ENCODE measurements at places on chromosomes 13 and 19.
A peak's percentile ranks its signal among the peaks of the same experiment; 100 is the strongest.

DNA sequence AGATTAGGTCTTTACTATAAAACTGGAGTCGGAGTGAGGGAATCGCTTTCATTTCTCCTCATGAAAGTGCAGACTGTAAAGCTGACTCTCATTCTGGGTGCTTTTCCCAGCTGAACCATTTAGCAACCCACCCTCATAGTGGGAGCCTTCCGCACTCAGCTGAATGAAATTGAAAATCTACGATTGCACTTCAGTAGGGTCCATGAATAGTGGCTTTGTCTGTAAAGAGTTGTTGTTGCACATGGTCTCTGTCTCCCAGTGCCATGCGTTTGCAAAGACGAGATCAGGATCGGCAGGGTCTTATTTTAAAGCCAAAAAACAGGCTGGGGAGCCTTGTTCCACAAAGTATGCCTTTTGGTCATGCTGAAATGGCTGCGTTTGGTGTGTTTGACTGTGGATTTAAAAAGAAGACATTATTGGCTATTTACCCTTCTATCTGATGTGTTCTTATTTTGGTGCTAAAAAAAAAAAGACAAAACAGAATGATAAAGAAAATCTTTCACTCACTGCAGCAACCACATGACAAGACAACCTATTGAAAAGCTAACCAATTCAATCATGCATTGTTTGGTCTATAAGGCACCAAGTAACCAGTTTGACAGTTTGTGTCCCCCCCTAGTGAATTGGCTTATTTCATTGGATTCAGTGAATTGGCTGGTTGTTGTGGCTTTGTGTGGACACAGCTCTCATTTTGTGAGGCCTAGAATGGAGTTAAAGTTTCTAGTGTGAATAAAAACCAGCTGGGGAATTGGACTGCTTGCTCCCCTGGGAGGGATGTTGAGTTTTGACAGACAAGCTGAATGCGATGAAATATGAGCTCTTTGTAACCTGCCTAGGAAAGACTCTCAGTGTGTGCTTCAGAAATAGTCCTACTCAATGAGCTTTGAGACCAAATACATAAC lies 65.6 kb downstream of the ARHGAP35 start:
- DNase-seq, result no peak

- no peak for DNase-seq
Measured at GRCh38 chr19:3054265-3054971, 7.9 kb downstream of the TLE5 start.

- no peak for DNase-seq
Measured at GRCh38 chr13:30702006-30702405, 33.3 kb upstream of the ALOX5AP start.

DNA sequence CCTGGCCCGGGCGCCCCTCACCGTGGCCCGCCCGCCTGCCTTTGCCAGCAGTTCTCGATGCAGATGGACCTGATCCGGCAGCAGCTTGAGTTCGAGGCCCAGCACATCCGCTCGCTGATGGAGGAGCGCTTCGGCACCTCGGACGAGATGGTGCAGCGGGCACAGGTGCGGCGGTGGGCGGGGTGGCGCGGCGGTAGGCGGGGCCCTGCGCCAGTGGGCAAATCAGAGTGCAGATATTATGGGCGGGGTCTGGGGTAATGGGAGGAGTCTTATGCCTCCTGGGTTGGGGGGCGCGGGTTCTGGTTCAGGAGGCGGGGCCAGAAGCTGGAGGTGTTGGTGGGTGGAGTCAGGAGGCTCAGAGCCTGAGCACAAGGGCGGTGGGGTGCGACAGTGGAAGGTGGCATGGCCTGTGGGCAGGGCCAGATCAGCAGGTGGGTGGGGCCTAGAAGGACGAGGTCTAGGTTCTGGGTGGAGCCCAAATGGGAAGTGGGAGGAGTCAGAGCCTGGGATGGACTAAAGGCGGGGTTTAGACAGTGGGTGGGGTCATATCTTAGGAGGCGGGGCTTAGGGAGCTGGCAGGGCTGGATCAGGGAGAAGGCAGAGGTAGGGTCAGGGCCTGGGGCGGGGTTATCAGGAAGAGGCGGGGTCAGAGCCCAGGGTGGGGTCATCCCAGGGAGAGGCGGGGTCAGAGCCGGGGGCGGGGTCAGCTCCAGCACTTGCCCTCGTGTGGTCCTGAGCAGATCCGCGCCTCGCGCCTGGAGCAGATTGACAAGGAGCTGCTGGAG lies 5.6 kb downstream of the APC2 start:
- no peak for DNase-seq

DNA sequence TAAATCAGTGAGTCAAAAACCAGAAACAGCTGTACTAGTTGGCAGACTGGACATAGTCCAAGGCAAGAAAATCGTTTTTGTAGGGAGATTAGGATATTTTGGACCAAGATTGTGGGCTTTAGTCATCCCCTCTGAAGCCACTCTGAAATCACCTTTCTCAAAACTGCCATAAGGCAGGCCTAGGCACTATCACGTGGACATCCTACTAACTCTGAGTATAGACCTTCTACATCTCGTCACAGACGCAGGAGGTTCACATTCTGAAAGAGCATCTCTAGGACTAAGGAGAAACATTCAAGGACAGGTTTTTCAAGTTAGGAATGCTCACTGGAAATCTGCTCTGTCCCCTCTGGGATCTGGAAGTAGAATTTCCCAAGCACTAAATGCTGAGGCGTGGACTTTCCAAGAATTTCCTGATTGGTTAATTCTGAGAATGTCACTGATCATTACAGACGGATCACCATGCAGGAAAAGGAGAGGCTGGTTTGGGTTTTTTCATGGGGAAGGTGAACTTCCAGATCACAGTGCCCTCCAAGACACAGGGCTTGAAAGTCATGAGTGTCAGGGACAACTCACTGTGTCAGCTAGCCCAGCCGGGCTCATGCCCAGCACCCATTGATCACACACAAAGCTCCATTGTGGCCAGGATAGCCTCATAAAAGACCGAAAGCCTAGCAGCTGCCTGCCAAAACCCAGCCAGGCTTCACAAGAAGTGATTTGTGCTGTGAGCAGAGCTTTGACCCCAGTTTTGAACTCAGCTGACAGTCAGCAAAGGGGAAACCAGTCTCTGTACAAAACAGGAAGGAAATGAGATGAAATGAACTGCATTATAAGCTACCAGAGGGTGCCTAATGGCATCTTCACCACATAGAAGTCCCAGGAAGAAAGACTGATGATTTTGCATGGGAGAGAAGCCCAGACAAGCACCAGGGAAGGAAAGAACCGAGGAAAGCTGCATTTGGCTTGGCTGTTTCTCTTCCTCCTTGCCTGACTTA lies 2.7 kb upstream of the RUBCNL start:
- no peak for DNase-seq

DNA sequence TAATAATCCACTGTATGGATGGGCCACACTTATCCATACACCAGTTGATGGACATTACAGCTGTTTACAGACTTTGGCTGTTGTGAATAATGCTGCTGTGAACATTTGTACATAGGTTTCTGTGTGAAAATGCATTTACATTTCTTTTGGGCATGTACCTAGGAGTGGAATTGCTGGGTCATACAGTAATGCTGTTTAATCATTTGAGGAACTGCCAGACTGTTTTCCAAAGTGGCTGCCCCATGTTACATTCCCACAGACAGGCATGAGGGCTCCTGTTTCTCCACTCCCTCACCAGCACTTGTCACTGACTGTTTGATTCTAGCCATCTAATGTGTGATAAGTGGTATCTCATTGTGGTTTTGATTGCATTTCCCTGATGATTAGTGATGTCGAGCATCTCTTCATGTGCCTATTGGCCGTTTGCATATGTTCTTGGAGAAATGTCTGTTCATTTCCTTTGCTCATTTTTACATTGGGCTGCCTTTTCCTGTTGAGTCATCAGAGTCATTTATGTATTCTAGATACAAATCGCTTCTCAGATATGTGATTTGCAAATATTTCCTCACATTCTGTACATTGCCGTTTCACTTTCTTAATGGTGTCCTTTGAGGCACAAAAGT lies 12.8 kb downstream of the TMEM255B start:
- no peak for DNase-seq

GRCh38 chr13:73421310-73421912 lies 362.6 kb downstream of the KLF5 start:
- peak; percentile 96 for DNase-seq

DNA sequence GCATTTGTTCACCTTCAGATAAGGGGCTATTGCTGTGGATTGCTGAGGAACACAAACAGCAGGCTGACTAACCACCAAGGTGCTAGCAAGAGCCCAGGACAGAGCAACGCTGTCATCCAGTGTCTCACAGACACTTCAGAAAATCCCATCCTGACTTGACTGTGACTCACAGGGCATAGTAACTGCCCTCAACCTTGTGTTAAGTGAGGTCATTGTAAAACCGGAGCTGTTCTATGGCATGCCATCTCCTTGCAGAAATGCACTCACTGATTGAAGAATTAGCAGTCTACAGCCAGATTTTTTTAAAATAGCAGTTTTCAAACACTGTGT lies 51.1 kb downstream of the TNFRSF19 start:
- DNase-seq, result peak; percentile 96

DNA sequence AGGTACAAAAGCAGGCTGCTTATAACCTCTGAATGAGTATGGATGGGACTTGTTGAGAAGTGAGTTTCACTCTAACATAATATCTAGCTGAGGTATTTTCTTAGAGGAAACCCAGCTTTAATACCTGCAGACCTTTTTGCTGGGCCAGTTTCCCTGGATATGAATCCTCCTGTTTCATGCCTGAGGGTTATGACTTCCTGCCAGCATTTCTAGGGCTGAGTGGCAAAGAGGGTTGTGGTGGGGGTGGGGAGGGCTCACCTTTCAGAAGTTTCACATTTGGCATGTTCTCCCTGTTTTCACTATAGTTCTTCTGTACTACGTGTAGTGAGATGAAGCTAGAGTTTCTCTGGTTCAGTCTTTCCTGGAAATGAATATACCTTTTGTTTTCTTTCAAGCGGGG lies 73.7 kb downstream of the LACC1 start:
- no peak for DNase-seq

GRCh38 chr13:91045351-91046034 lies 302.0 kb upstream of the MIR17HG start:
- DNase-seq, result no peak

DNA sequence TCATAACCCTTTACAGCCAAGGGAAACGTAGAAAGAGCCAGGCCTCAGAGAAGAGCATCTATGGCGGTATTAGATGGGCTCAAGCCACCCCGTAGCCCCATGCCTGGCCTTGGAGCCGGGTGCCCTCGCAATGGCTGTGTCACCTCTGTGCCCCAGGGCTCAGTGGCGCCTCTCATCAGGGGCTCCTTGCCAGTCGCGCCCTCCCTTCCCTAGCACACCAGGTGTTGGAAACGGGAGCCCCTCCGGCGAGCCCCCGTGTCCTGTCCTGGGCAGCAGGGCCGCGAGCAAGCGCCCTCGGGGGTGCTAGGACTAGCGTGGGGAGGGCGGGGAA lies 453 bp downstream of the ZNF256 start:
- no peak for DNase-seq

GRCh38 chr19:53980539-53981375 lies 10.7 kb upstream of the CACNG6 start:
- DNase-seq, result peak; percentile 54

GRCh38 chr13:104460554-104460953 lies 1394.3 kb upstream of the SLC10A2 start:
- peak; percentile 39 for DNase-seq

DNA sequence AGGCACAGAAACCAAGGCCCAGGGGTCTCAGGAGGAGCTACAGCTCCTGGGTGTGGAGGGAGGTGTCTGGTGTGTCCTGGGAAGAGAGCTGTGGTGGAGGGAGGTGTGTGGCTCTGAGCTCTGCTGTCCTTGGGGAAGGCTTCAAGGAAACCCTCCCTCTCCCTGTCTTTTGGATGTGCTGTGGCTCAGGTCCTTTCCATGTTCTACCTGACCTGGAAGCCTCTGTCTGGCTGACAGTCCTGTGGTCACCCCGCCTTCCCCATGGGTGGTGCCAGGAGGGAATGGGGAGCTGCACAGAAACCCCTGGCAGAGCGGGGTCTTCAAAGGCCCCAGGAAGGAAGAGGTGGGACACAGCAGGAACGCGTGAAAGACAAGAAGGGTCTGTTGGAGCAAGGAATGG lies 617 bp upstream of the CEACAM7 start:
- DNase-seq, result no peak

GRCh38 chr19:29690842-29691241 lies 24.2 kb downstream of the C19orf12 start:
- DNase-seq, result no peak

- no peak for DNase-seq
Measured at GRCh38 chr19:43422000-43422688, 7.5 kb downstream of the TEX101 start.

DNA sequence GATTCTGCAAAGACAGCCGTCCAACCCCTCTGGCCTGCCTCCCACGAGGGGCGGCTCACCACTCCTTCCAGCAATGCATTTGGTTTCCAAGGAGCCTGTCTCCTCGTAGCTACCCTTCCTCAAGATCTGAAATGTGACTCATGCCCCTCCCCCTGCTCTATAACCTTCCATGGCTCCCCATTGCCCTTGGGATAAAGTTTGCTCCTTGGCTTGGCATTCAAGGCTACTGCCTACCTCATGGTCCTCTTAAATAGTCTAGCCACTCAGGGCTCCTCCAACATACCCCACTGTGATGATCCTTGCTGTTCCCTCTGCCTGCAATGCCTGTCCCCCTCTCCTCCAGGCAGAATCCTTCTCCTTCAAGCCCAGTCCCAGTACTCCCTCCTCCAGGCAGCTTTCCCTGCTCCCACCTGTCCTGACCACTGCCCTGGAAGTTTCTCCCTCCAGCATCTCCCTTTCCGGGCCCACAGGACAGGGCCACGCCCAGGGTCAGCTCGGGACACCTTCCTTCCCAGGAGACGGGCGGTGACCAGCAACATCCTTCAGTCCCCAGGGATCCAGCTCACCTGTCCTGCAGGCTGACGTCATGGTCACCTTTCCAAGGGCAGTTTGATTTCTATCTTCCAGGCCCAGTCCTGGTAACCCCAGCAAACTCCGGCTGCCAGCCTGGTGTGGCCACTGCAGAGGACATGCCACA lies 19.2 kb upstream of the SEMA6B start:
- no peak for DNase-seq

DNA sequence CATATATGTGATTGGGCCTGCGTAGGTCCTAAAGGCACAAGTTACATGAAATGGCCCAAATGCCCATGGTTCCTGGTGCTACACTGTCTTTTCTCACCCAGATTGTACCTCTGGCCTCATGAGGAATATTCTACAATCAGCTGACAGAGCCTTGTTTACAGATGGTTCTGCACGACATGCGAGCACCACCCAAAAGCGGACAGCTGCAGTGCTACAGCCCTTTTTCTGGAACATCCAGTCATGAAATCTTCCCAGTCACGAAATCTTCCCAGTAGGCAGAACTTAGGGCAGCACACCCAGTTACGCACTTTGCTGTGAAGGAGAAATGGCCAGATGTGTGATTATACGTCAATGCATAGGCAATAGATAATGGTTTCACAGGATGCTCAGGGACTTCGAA lies 7.7 kb upstream of the ELF1 start:
- DNase-seq, result no peak

DNA sequence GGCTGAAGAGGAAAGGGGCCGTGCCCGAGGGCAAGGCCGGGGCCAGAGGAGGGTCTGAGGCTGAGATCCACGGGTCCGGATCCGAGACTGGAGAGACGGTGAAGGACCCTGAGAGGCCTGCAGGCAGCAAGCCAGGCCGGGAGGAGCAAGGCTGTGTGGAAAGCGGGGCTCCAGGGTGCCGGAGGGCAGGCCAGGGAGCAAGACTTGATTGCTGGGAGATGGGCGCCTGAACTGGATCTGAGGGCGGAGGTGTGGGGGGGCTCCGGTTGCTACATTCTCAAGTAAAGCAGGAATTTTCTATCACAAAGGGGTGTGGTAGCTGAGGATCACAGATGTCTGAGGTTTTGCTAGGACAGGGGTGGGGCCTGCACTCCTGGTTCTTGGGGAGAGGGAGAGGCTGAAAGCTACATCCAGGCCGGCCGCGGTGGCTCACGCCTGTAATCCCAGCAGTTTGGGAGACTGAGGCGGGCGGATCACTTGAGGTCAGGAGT lies 3.8 kb downstream of the MAMSTR start:
- DNase-seq, result no peak
